ENCODE measurements at places on chromosomes 6 and 20.
A peak's percentile ranks its signal among the peaks of the same experiment; 100 is the strongest.

DNA sequence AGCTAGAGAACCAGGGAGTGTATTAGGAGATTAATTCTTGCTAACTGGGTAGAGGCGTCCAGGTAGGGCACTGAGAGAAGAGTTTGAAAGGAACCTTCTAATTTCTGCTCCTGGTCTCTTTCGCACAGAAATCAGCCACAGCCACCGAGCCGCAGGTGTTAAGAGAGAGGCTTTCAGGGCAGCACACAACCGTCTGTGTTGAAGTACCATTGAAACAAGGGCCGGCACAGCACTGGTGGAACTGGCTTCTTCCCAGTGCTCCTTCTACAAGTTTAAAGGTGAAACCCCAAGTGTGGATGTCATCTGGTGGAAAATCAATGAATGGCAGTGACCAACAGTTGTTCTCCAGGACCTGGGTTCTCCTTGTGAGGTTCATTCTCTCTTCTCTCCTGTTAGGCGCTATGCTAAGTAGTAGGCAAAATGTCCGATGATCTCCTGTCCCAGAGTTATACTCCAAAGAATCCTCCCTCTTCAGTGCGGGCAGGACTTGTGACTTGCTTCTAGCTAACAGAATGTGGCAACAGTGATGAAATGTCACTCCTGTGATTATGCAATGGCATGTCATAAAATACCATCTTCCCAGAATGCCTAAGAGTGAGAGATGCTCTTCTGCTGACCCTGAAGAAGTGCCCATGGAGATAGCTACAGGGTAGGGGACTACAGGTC lies 15.0 kb upstream of the RIN2 start:
- no peak for DNase-seq

- peak; percentile 71 for DNase-seq
Observed at GRCh38 chr6:56259234-56260077, 12.1 kb upstream of the COL21A1 start.

DNA sequence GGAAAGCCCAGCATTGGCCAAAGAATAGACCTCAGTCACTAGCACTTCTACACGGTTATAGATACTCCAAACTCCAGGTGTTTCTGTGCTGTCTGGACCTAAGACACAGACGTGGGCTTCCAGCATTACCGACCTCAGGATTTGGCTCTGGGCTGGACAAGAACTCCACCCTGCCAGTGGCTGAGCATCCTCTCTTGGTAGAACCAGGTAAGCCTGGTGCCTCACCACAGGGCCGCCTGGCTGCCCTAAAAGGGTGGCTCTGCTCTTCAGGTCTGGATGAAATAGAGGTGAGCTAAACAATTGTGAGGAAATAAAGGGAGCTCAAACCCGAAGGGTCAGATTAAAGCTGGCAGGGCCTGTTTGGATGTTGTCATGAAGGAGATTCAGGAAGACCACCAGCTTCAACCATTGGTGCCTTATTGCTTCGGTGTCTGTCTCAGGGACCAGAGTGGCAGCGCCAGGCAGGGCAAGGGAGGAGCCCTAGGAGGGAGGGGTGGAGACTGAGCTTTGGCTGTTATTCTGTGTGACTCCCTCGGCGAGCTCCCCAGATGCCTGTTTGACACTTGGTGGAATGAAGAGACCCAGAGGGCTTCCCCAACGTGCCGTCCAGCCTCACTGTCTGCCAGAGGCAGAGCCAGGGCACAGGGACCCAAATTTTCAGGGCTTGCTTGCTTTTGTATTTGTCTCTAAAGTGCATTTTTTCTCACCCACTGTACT lies 8.6 kb downstream of the SYNDIG1 start:
- DNase-seq: no peak

DNA sequence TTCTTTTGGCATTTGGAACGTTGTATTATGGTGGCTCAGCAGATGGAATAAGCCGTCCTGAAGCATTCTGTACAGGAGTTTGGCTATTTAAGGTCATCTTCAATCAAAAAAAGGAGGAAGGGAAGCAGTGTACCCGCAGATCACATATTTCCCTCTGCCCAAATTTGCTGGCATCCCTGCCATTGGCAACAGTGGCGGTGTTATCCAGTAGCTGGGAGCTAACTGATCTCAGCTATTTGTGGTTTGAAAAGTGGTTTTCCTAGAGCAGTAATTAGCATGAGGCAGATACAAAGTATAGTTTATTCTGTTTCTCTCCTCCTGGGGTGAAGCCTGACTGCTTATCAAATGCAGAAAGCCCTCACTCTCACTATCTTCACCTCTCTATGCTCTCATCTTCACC lies 576.8 kb downstream of the QKI start:
- no peak for DNase-seq

GRCh38 chr6:15586503-15586902 lies 76.3 kb downstream of the DTNBP1 start:
- DNase-seq: no peak

- DNase-seq: peak; percentile 43
Observed at GRCh38 chr20:34066476-34067090, 45.5 kb downstream of the EIF2S2 start.

- no peak for DNase-seq
Observed at GRCh38 chr20:40900666-40901215, 127.9 kb upstream of the TOP1 start.

DNA sequence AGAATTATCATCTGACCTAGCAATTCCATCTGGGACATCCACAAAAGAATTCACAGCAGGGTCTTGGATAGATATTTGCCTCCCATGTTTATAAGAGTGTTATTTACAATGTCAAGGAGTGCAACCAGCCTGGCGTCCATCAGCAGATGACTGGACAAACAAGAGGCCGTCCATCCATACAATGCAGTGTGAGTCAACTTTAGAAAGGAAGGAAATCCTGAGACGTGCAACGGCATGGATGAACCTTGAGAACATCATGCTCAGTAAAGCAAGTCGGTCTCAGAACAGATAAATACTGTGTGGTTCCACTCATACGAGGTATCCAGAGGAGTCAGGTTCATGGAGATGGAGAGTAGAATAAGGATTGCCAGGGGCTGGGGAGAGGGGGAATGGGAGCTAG lies 46.4 kb downstream of the FOXF2 start:
- no peak for DNase-seq

Measured in eye (tissue), 1 donor.